ENCODE measurements at places on chromosomes 1 and 21.

- DNase-seq = no peak
Measured at GRCh38 chr1:20322081-20322824, 31.6 kb downstream of the VWA5B1 start.

- no peak for DNase-seq
Measured at GRCh38 chr1:2561898-2562895, 6.0 kb downstream of the TNFRSF14 start.

- no peak for DNase-seq
Measured at GRCh38 chr1:170402476-170403311, 129.3 kb upstream of the GORAB start.

DNA sequence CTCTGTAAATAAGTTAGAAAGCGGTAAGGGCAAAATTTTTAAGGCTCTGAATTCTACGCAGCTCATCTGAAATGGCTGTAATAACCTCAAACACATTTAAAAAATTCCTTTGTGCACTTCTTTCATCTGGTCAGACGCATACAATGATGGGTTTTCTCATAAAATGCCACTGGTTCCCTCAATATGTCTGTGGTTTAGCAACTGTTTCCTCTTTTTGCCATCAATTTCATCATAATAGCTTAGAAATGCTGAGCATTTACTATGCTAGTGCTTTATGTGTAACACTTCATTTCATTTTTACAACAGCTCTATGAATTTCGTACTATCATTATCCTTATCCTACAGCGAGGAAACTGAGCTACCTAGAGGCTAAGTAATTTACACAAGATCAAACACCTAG lies 35.3 kb upstream of the DMRTA2 start:
- no peak for DNase-seq

- no peak for DNase-seq
Measured at GRCh38 chr1:226761322-226761721, 22.2 kb upstream of the ITPKB start.

- no peak for DNase-seq
Measured at GRCh38 chr1:188429386-188429785, 1600.6 kb downstream of the PLA2G4A start.

DNA sequence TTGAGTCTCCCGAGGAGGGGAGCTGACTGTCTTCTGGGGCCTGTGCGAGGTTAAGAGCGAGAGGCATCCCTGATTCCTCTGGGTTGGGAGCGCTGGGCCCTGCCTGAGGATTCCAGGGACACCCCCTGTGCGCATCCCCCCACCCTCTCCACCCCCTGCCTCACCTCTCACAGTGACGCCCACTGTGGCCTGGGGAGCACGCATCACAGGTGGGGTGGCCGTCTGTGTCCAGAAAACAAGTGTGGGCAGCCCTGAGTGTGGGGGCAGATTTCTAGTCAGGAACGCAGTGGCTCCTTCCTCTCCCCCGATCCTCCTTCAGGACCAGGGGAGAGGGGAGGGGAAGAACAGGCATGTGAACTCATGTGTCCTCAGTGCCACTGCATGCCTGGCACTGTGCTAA lies 61.7 kb downstream of the LDLRAD2 start:
- no peak for DNase-seq

GRCh38 chr1:34926156-34926555 lies 3.3 kb downstream of the DLGAP3 start:
- no peak for DNase-seq

- no peak for DNase-seq
Measured at GRCh38 chr1:165823552-165824268, 3.7 kb upstream of the UCK2 start.

GRCh38 chr1:107533436-107533835 lies 392.6 kb downstream of the NTNG1 start:
- DNase-seq = no peak

DNA sequence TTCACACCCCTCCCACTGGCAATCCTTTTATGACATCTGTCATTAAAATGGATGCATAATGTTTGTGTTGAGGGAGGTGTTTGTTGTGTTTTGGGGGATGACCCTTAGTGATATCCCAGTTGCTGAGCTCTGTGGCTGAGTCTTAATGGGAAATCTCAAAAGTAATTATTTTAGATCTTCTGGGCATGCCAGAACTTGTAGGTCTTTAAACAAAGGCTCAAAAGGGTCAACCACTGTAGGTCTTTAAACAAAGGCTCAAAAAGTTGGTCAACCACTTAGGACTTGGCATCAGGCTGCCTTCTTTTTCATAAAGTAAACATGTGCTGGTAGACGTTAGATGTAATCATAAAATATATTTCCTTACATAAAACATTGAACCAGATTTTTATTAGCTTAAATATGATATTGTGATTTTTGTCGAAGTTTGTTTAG lies 78.0 kb downstream of the CDC14A start:
- no peak for DNase-seq

GRCh38 chr21:43978060-43978459 lies 34.0 kb upstream of the TRAPPC10 start:
- DNase-seq = no peak

GRCh38 chr1:162011337-162012012 lies 12.2 kb downstream of the OLFML2B start:
- DNase-seq = no peak

GRCh38 chr1:213374369-213374768 lies 323.3 kb downstream of the RPS6KC1 start:
- DNase-seq = peak; percentile 39

DNA sequence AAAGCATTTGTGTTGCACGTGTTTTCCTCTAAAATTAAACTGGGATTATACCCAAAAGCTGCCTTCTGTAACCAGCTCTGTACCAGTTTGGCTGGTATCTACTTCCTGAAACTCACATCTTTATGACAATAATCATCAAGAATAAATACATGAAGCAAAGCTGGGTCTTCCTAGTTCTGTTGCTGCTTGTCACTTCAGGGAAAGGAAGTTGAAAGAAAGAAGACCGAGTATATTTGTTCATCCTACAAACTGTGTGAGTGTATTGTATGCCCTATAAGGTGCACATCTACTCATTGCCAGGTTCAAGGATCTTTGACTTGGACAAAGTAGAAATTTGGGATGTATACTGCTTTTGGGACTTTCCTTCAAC lies 29.1 kb upstream of the IFNGR2 start:
- no peak for DNase-seq

- no peak for DNase-seq
Measured at GRCh38 chr1:2968471-2968881, 52.8 kb upstream of the ACTRT2 start.

DNA sequence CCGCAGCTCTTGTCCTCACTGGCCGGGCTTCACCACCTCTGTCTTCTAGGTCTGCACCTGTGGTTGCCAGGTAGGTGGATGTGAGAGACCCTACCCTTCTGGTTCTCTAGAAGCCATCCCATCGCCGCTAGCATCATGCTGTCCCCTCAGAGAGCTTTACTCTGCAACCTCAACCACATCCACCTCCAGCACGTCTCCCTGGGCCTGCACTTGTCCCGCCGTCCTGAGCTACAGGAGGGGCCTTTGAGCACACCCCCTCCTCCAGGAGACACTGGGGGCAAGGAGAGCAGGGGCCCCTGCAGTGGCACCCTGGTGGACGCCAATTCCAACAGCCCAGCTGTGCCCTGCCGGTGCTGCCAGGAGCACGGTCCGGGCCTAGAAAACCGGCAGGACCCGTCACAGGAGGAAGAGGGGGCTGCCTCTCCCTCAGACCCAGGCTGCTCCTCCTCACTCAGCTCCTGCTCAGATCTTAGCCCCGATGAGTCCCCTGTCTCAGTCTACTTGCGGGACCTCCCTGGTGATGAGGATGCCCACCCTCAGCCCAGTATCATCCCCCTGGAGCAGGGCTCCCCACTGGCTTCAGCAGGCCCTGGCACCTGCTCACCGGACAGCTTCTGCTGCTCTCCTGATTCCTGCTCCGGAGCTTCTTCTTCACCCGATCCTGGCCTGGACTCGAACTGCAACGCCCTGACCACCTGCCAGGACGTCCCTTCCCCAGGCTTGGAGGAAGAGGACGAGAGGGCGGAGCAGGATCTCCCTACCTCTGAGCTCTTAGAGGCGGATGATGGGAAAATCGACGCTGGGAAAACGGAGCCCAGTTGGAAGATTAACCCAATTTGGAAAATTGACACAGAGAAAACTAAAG lies 1.2 kb downstream of the RUSC1 start:
- DNase-seq = no peak

DNA sequence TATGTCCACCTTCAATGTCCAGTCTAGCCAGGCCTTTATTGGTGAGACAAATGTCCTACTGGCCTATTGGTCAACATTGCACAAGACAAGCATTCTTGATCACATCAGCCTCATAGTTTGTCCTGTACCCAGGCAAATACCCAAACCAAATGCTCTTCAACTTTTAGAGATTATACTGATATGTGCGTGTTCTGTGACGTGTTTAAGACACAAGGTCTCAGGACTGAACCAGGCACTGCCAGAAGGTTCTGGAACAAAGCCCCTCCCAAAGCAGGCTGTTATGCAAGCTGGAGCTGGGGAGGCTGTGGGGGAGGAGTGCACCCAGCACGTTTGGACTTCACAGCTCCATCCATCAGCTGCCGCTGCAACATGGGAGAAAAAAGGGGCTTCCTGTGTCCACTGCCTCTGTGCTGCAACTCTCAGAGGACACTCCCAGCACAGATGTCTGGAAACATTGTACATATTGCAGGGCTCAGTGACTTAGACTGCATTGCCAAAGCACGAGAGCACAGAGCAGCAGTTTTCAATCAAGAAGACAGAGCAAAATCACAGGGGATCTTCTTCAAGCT lies 45.9 kb downstream of the NID1 start:
- no peak for DNase-seq

DNA sequence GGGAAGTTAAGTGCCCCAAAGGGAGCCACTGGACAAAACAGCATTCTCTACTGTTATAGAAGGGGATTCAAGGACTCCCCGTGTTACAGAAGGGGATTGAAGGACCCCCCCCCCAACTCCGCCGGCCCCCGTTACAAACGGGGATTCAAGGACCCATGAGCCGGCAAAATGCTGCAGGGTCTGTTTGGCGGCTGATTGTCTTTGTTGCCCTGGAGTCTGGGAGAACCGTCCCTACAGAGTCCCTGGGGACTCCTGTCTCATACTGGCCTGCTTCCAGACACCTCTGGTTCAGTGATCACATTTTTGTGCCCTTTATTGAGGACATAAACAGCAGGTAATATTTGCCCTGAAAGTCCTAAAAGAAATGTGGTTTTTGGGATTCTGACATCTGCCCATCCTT lies 96.4 kb downstream of the SYF2 start:
- no peak for DNase-seq

DNA sequence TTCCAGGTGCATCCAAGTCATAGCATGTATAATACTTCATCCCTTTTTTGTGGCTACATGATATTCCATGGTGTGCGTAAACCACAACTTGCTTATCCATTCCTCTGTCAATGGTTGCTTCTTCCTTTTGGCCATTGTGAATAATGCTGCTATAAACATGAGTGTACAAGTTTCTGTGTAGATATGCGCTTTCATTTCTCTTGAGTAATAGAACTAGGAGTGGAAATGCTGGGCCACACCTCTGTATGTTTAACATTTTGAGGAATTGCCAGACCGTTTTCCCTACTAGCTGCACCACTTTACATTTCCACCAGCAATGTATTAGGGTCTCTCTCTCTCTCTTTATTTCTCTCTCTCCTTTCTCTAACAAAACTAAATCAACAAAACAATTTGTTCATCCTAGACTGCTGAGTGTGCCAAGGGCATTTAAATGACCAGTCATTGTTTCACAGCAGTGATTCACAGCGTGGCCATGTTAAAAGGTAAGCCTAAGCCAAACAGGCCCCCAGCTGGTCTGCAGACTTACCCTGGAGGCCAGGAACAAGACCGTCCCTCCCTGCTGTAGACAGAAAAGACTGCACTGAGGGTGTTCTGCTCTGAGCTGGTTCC lies 53.2 kb upstream of the LYST start:
- DNase-seq = no peak

DNA sequence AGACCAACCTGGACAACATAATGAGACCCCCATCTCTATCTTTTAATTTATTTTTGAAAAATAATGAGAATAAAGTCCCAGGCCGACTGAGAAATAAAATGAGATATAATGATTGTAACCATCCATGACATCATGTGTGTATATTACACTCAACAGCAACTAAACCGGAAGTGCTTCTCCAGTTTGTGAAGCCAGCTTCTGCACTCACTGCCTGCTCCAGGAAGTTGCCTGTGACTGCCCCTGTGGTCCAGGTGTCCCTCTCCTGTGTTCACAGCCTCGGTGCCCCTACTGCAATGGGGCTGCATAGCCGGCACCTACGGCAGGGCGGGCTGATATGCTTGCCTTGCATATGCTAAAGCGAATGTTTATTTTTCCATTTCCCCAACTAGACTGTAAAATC lies 68.3 kb downstream of the SSBP3 start:
- DNase-seq = no peak

DNA sequence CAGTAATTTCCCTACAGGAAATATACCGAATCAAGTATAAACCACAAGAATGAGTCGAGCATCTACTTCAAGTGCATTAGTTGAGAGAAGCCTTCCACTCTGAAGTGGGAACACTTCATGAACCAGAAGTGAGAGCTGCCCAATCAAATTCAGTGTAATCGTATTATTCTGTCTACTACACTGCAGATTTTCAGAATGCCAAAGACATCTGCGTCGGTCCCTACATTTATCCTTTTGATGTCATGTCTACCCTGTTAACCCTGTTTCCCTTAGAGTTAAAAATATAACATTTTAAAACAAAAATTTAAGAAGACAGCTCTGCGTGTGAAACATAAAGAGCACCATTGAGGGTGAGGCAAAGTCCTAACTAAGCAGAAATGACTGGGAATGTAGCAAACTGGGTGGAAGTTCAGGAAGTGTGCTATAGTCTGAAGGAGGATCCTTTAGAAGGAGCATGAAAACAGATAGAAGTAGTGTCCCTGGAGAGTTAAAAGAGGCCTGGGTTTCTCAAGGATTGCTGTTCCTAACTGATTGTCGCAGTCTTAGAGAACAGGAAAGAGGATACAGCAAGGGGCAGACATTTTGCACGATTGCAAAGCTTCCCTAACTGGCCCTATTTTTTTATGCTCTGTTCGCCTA lies 291.2 kb downstream of the PTPRC start:
- DNase-seq = peak; percentile 0

DNA sequence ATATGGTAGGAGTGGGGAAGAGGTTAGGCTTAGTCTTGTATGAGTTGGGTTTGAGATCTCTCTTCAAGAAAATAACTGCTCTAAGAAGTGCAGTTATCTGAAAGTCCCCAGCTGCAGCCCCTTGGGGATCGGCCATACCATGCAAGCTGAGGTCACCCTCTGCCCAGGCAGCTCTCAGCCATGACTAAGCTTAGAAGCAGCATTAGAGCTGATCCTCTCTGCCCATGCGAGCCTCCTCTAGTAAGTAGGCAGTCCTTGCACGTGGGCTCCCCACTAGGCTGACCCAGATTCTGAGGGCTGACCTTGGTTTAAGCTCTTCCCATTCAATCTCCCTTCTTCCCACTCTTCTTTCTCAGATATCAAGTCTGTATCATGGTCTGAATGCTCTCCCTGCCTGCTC lies 121.0 kb upstream of the UBE2U start:
- DNase-seq = no peak

- no peak for DNase-seq
Measured at GRCh38 chr1:179707406-179707805, 35.7 kb upstream of the FAM163A start.

All from NCI-H187 (cell line).